Activated CD4-positive, CD25-positive, alpha-beta regulatory T cell (primary cell): ENCODE measurements at places on chromosomes 1 and 21.

DNA sequence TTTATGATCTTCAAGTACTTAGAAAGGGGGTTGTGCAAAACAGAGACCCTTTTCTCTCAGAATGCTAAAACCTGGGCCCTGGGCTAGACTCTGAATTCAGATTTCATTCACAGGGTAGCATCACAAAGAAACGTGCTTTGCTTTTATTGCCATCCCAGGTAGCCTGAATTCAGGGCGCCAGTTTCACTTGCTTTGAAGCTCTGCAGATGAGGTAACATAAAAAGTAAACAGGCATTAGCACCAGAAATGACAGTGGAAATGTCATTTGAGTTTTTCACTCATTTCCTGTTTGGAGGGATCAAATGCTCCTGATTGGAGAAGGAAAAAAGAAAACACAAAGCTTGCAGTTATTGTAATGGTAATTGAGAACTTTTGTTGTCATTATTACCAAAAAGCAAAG, 2.6 kb downstream of the SYPL2 start:
- DNase-seq: no peak

DNA sequence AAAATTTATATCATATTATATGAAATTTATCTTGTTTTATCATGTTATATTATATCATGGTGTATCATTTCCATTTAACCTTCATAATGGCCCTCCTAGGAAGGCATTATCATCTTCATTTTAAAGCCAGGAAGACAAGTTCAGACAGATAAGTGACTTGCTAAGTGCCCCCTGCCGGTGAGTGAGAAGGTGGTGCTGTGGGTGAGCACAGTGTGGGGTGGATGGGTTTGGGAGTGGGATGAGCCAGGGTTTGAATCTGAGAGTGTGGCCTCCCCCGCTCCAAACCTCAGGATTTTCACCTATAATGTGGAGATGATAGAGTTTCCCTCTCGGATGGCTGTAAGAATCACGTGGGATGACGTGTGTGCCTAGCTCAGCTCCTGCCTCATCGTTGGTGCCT, 108.7 kb upstream of the IGSF21 start:
- no peak for DNase-seq

- no peak for DNase-seq
Measured at GRCh38 chr1:244381878-244382565, 69.7 kb downstream of the ADSS2 start.

DNA sequence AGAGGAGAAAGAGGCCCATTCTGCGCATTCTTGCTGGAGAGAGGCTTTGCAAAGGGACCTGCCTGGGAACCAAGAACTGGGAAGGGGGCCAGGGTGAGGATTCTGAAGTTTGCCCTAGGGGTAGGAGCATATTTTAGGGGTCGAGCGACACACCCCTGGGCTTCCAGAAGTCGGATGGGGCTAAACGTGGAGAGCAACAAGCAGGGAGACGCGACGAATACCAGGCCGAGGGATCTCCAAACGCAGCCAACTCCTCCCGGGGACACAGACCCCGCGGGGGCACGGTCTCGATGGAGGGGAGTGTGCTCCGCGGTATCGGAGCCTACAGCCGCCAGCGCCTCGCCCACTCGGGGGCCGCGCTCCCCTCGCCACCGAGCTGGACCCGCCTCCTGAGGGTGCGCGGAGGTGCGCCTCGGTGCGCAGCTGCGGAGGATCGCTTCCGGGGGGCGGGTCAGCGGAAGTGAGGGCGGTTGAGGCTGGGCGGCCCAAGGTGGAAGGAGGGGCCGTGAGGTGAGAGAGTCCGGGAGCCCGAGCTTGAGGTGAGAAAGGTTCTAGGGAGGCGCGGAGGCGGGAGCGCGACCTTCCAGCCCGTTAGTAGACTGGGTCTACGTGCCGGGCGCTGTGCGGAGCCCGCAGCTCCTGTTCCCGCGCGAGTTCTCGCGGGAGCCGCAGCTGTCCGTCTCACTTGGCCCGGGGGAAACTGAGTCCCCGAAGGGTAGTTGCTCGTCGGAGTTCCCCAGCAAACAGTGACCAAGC, at the start of gene MTFR1L:
MTFR1L (plus strand) TSS at position 464 of the 756 bp plus-strand sequence. CDS start 3,151 bp downstream, outside the sequence.
- DNase-seq: peak; percentile 86

DNA sequence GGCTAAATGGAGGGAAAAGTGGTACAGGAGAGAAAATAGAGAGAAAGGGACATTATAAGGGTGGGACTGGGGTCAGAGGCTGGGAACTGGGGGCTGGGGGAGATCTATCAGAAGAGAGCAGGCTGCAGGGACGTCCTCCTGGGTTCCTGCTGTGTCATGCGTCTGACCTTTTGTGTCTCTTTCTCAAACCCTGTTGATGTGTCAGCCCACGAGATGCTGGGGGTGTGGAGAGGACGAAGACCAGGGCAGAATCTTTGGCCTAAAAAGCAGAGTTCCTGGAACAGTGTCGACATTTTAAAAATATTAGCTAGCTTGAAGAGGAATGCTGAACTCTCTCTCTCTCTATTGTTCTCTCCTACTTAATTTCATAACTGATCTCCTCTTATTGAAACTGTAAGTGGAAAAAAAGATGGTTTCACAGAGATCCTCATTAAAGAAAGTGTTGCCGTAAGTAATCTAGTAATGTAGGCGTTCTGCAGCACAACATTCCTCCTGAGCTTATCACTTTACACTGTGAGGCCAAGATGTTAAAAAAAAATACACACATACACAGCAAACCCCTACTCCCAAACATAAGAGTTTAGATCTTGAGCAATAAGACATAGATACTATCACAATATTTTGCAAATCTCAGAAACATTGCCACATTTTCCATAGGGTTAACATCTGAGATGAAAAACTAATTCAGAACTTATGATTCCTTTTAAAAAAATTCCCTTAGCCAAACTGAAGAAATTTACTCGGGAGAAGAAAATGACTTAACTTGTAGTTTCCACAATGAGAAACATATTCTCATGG, 52.6 kb downstream of the RUNX1 start:
- DNase-seq: peak; percentile 15

- DNase-seq: no peak
Measured at GRCh38 chr1:20699558-20699957, 18.2 kb downstream of the KIF17 start.
